Hepatocyte (in vitro differentiated cells): ENCODE measurements at places on chromosomes 13 and 19.

- no peak for DNase-seq
Measured at GRCh38 chr13:39105110-39105509, 66.9 kb downstream of the NHLRC3 start.

DNA sequence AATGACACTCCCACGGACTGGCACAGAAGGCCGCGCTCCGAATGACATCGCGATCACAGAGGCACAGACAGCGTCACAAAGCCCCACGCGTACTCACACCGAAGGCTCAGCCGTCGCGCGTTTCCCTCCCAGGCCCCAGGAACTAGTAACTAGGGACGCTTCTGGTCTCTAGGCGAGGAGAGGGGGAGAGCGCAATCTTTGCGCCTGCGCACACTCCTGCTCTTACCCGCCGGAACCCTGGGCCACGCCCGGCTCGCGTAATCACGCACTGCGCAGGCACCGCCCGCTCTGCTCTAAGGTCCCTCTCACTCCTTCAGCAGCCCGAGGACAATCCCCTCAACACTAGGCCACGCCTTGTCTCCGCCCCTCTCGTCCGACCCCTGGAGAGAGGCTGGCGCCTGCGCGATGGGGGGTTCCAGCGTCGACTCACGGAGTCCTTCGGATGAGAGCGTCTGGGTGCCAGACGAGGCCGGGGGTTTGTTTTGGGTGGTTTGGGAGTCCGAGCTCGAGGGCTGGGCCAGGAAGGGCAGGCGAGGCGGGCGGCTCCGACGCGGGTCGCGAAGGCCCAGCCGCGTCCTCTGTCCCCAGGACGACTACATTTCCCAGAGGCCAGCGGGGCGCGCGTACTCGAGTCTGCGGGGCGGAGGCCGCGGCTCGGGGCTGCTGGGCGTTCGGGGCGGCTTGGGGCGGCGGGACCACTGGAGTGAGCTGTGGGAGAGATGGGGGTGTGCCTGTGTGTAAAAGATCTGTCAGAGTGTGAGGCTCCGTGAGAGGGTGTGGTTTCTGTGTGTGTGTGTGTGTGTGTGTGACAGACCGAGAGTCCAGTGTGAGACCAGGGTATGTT is at the start of gene ZNF471:
Gene ZNF471, plus strand, starts transcription at position 410 of the 844 bp plus-strand sequence. CDS start 3,717 bp downstream, outside the sequence.
- peak; percentile 96 for DNase-seq

- DNase-seq: no peak
Measured at GRCh38 chr19:58054901-58055874, 3.9 kb upstream of the ZNF135 start.

GRCh38 chr19:39670998-39671397 is 15.3 kb downstream of the LGALS16 start:
- no peak for DNase-seq

DNA sequence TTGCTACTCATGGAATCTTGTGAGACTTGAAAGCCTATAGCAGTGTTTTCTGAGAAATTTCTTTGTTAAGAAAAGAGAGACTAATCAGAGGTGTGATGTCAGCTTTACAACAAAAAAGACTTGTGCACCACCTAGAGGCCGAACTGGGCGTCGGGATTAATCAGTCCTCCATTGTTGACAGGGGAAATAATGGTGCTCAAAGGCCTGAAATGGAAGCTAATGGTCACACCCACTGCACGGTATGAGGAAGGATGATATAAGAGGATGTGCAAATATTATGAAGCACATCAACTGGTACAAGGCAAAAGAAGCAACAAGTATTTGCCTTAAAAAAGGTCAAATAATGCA is 480.2 kb upstream of the MIR17HG start:
- peak; percentile 82 for DNase-seq

DNA sequence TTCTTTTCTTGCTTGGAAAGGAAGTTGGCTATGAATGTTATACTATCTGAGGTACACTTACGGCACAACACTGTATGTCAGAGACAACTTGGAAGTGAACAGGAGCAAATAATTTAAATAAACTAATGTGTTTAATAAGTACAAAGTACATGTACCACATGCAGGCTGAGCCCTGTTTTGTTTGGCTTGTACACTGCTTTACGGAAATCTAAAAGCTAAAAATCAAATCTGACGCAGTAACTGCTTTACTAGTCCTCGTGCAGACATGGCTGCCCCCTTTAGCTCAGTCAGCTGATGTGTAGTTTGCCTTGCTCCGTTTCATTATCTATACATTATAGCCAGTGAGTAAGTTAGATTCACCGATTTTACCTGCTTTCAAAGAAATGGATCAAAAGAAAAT is 36.5 kb downstream of the TDRD3 start:
- DNase-seq: no peak

- DNase-seq: no peak
Measured at GRCh38 chr19:21148681-21149080, 6.8 kb downstream of the ZNF431 start.

DNA sequence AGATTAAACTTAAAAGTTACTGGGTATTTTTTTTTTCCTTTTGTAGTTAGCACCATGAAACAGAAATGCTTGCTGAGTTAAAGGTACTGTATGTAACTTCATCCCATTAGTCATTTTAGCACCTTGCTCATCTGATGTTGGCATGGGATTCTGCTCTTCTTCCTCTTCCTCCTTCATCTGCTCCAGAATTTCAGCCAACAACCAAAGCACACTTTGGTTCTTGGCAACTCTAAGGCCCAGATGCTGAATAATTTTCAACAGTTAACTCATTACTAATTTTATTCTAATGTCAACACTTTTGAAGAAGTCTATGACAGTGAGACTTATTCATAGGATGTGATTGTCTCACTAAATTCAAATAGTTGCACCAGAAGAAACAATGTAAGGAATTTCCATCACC is 359.2 kb downstream of the KCTD12 start:
- no peak for DNase-seq

DNA sequence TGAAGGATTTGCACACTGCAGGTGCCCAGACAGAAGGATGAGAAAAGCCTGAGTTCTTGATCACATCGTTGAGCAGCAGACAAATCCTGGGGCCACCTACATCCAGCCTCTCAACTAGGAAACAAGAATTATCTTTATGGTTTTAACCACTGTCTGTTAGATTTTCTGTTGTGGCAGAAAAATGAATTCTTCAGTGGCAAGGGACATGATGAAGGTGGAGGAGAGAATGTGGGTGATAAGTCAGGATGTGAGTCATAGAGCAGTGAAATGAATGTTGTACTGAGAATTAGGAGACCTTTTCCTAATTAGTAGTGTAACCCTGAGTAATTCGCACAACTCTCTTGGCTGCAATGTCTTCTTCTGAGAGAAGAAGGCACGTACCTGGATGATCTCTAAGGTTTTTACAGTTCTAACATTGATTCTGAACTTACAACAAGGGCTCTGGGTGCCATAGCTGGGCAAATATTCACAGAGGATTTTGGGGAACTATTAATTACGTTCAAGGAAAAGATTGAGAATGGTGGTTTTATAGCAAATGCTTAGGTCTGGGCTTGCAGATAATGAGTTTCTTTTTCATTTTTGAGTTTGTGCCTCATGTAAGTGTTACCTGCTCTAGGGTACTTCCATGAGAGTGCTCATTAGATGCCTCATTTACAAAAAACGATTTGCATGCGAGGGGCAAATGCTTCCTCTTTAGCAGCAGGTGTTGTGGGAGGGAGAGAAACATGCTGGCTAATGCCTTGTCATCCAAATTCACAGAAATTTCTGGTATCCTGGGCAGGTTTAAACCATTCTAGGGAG is 111.0 kb upstream of the KL start:
- no peak for DNase-seq

- DNase-seq: no peak
Measured at GRCh38 chr19:12751635-12752034, at the start of gene BEST2. Gene BEST2 (plus strand): TSS chr19:12751791. CDS start chr19:12752593, 802 bp downstream.

DNA sequence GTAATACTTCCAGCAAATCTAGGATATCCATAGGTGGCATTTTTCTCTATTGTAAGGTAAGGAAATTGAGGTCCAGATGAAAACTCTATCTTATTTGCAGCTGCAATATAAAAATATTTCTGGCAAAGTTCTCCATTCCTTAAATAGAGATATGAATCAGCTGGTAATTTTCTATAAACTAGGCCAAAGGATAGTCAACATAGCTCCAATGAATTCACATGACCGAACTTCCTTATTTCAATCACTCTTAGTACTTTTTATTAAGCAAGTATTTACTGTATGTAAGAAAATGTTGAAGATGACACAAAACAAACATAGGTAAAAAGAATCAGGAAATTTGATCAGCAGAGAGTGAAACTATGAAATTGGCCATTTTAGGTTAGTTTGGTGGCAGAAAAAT is 13.0 kb upstream of the LCP1 start:
- DNase-seq: no peak

DNA sequence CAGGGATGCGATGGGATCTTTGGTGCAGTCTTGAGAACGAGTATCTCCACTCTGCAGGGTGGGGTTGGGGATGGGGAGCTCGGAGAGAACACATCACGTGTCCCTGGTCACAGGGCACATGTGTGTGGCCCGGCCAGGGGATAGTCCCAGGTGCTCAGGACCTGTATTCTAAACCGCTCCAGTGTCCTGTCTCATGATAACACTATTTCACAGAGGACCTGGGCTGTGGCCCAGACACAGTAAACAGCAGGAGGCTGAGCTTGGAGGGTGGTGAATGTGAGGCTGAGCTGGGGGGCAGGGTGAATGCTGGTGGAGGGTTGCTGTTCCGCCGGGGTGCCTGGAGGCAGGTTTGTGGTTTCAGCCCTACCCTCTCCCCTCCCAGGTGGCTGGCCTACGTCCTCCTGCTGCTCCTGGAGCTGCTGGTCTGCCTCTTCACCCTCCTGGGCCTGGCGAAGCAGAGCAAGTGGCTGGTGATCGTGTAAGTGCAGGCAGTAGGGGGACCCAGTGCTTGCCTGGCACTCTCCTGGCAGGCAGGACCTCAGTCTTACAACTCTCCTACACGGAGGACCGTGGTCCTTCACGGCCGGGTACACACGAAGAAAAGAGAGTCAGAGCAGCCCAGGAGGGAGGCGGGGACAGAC is 11.1 kb downstream of the TTYH1 start:
- DNase-seq: no peak

GRCh38 chr19:1324806-1325567 is 39.3 kb downstream of the EFNA2 start:
- DNase-seq: no peak

GRCh38 chr13:84025824-84026223 is 143.6 kb upstream of the SLITRK1 start:
- DNase-seq: no peak

DNA sequence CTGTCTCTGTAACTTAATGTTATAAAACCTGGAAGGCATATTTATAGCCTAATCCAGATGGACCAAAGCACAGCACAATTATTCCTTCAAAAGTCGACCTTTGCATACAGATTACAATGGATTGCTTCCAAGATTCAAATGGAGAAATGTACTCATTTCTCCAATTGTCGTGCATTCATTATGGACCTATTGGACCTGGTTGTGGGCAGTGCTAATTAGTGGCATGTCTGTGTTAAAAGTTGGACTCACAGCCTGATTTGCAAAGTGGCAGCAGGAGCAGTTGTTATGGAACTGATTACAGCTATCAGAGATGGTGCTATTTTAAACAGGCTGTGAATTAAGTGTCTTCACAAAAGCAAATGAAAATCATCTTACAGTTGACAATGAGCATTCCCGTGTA is 1529.3 kb upstream of the SLC10A2 start:
- DNase-seq: no peak

DNA sequence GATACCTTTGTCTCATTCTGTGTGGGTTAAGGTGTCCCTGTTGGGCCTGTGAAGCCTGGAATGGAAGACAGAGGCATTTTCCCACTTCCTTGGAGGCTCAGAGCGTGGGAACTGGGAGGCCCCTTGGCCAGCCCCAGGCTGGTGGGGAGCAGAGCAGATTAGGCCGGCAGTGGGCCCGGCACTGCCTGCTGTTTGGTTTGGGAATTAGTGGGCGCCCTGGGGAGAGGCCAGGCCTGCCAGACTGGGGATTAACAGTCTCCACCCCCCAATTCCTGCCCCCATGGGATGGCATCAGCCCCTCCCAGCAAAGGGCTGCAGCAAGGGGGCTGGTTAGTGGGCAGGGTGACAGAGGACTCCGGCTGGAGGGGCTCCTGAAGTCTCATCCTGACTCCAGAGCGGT is 3.1 kb upstream of the BEST2 start:
- DNase-seq: no peak

DNA sequence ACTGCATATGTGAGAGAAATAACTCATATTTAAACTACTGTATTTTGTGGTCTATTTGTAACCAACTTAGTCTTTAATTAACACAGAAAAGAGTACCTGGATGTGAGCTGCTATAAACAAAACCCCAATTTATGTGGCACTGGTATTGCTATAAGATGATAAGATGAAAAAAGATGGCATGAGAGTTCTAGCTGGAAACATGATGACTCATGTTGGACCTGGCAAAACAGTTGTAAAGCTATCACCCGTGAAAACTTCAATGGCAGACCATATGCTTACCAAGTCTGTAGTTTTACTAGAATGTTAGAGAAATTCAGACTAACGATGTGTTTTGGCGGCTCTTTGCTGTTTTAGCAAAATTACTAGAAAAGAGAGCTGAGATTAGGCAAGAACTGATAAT is 69.6 kb upstream of the PCDH9 start:
- no peak for DNase-seq

GRCh38 chr19:15379999-15380647 is 536 bp upstream of the AKAP8 start:
- peak; percentile 75 for DNase-seq

DNA sequence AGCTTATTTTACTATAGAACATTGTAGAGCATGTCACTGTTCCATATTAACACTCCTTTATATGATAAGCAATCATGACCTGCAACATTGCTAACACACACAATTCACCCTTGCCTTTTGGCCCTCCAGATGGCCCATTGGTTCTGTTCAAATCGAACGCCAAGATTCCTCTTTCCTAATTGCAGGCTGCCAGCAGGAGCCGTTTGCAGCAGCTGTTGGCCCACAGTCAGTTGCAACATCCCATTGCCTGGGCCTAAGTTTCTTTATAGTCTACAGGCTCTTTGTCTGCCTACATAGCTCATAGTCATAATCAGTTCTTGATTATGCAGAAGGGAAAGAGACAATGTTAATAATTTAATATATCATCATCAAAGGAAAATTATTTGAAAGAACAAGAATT is 37.6 kb downstream of the KCTD12 start:
- DNase-seq: no peak

DNA sequence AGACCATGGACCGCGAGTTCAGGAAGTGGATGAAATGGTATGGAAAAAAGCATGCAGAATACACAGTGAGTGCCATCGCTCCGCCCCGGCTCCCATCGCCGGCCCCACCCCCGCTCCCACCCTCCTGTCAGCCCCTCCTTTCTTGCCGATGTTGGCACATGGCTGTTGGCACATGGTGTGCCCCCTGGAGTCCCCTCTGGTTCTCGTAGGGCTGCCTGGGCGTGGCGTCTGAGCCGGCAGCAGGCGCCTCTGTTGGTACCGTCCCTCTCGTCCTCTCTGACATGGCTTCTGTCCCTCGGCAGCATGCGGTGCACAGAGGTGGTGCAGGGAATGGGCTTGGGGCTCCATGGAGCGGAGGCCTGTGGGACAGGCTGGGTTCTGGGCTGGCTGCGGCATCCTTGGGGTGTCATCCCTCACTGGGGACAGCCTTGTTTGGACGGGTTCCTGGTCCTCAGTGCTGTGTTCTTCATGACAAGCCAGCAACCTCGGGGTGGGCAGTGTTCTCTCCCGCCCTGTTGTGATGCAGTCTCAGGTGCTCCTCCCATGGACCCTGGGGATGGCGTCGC is 30.9 kb downstream of the DOT1L start:
- DNase-seq: no peak
